ENCODE measurements at places on chromosomes 1 and 21.

- DNase-seq, result no peak
Measured at GRCh38 chr1:183237046-183237445, 51.0 kb downstream of the LAMC2 start.

GRCh38 chr21:42989816-42990650, 15.7 kb downstream of the PKNOX1 start:
- DNase-seq, result no peak

- no peak for DNase-seq
Measured at GRCh38 chr1:98637316-98637715, 24.2 kb upstream of the SNX7 start.

GRCh38 chr1:246492611-246493245, 14.4 kb downstream of the SMYD3 start:
- no peak for DNase-seq

GRCh38 chr1:244234009-244234643, 183.0 kb downstream of the ZBTB18 start:
- DNase-seq, result no peak
